Muscle of leg (tissue), 16 donors: ENCODE measurements at places on chromosomes 5 and 9.
A peak's percentile ranks its signal among the peaks of the same experiment; 100 is the strongest.

DNA sequence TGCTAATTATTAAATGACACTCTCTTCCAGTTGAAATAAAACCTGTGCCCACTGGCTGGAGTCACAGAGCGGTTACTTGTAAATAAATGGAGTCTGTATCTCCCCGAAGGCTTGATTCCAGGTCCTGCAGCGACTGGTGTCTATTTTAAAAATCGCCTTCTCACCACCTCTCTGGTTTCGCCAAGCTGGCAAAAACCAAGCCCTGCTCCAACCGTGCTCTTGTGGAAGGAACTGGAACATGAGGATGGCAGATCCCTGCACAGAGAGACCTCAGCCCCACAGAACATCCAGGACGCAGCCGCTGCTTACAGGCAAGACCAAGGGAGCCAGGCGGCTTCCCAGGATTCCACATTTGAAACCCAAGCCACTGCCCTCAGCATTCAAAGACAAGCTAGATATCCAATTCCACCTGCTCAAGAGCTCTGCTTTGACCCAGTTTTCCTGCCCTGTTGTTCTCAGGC is 15.0 kb downstream of the SEMA4D start:
- peak; percentile 49 for DNase-seq

- peak; percentile 50 for DNase-seq
Observed at GRCh38 chr5:37709020-37709419, 130.8 kb downstream of the GDNF start.

- DNase-seq = no peak
Observed at GRCh38 chr9:29176786-29177185, 1603.5 kb upstream of the C9orf72 start.

GRCh38 chr5:31671339-31671741 is 32.4 kb downstream of the PDZD2 start:
- DNase-seq = no peak

GRCh38 chr5:78716206-78716605 is 67.6 kb upstream of the LHFPL2 start:
- DNase-seq = no peak

- no peak for DNase-seq
Observed at GRCh38 chr5:139049780-139050179, 148.4 kb downstream of the SIL1 start.

DNA sequence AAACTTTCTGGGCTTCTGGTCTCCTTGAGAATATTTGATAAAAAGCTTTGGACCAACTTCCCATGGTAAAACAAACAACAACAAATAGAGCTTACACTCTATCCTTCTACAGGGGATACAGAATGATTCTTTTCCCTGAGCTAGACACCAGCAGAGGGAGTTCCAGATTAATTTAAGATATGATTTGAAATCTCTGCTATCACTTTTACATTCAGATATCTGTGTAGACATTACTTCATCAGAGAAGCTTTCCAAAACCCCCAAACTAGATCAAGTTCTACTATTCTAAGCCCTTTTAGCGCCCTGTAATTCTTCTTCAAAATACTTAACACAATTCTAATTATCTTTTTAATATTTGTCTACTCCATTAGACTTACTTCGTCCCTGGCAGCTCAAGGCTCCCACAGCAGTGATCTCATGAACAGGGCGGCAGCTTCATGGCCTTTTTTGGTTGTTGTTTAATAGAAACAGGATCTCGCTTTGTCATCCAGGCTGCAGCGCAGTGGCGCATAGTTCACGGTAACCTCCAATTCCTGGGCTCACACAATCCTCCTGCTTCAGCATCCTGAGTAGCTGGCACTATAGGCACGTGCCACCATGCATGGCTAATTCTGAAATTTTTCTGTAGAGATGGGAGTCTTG is 955 bp upstream of the GALNT12 start:
- no peak for DNase-seq

GRCh38 chr5:173686950-173687349 is 70.5 kb upstream of the BOD1 start:
- no peak for DNase-seq

- peak; percentile 56 for DNase-seq
Observed at GRCh38 chr5:34684281-34684979, 28.3 kb downstream of the RAI14 start.

DNA sequence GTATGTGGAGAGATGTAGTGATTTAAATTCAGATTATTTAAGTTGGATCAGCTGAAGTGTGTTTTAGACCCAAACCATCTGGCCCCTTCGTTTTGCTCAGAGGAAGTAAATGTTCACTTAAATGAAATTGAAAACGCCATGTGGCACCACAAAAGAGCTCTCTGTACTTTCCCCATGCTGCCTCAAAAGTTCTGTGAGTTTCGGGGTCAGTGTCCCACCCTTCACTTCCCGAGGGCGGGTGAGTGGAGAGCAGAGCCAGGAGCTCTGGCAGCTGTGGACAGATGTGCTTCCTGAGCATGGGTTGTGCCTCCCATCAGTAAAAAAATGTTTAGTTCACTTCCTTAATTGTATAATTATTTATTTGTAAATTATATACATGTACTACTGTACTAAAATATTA is 48.4 kb downstream of the PSD2 start:
- no peak for DNase-seq

GRCh38 chr9:94720846-94721549 is 5.5 kb upstream of the AOPEP start:
- no peak for DNase-seq

DNA sequence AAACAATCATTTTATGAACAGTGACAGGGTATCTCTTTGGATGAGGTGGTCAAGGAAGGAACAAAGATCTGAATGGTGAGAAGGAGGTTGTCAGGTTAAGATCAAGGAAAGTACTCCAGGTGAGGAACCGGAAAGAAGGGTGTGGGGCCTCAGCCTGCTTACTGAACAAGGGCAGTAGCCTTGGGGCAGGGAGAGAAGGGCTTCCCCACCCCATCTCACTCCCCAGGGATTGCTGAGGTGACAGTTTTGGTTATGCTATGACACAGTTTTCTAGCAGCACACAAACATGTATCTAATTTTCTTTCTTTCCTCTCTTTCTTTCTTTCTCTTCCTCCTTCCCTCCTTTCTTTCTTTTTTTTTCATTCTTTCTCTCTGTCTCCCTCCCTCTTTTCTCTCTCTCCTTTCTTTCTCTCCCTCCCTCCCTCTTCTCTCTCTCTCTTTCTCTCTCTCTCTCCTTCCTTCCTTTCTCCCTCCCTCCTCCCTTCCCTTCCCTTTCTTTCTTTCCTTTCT is 4.1 kb upstream of the HDHD3 start:
- DNase-seq = no peak

DNA sequence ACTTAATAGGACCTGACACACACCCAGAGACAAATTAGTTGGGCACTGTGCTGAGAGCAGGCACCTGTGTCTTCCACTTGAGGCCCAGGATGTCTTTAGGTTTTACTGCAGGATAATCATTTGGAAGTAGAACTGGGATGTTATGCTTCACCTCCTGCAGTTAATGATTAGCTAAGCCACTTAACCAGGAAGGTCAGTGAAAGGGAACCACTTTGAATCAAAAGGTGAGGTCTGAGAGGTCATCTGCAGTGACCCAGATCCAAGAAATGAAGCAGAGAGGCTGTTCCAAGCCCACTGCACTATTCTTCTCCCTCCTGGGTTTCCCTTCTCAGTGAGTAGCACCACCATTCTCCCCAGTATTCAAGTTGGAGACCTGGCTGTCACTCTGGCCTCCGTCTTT is 110.5 kb downstream of the SNX18 start:
- no peak for DNase-seq

- DNase-seq = no peak
Observed at GRCh38 chr5:171157276-171157675, 151.8 kb upstream of the TLX3 start.

- DNase-seq = peak; percentile 73
Observed at GRCh38 chr9:73133921-73134407, 17.7 kb upstream of the ANXA1 start.

DNA sequence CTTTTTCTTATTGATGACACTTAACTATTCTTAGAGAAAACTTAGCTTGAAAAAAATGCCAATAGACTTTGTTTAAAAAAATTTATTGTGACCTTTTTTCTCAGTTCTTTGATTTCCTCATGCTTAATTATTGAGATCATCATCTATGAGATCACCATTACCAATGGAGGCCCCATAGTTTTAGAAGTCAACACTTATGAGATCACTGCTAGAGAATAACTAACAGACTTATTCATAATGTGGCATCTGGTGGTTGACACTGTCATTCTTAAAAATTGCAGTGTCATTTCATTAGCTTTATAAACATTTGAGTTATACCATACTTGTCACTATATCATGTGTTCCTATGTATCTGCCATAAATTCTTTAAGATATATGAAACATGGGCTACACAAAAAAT is 14.9 kb upstream of the FEM1C start:
- DNase-seq = no peak

GRCh38 chr5:15606197-15606596 is 106.2 kb downstream of the FBXL7 start:
- no peak for DNase-seq

DNA sequence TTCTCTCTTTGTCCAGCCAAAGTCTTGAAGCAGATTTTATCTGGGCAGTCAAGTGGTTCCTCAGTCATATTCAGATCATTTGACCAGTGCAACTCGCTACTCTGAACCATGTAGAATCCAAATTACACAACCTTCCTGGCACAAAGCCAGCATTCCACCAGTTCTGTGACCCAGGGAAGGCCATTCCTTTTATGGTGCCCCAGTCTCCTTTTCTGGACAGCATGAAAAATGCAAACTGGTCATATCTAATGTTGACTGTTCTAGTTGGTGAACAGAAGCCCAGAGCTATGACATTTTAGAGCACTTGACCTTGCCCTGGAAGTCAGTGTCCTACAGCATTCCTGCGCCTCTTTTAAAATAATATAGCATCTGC is 364.6 kb downstream of the BRINP1 start:
- no peak for DNase-seq

- no peak for DNase-seq
Observed at GRCh38 chr5:122413722-122414121, 101.7 kb downstream of the SNCAIP start.

- peak; percentile 29 for DNase-seq
Observed at GRCh38 chr9:88835038-88835466, 156.2 kb upstream of the S1PR3 start.

- no peak for DNase-seq
Observed at GRCh38 chr9:115747731-115748130, 405.9 kb upstream of the PAPPA start.

GRCh38 chr9:78904686-78905085 is 607.8 kb downstream of the PSAT1 start:
- DNase-seq = no peak

GRCh38 chr9:132797861-132798659 is 80.0 kb downstream of the AK8 start:
- DNase-seq = peak; percentile 57

DNA sequence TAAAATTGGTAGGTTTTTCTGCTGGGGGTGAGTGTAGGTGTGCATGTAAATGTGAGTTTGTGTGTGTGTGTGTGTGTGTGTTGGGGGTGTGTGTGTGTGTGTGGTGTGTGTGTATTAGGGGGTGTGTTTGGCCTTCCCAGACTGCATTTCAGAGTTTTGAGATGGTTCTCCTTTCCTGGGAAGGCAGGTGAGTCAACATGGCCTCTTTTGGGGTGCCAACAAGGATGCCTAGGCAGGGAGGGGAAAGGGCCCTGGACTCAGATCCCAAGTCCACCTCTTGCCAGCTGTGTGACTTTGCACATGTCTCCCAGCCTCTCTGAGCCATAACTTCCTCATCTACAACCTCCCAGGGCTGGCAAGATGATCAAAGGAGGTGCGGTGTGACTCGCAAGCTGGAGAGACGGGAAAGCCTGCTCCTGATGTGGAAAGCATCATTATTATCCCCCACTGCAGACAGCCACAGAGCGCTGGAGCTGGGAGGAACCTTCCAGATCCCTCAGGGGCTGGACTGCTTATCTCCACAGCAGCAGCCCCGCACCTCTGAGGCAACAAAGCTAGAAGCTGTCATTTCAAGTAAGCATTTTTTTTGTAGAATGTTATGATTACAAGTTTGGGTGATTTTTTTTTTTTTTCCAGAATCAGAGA is 63.5 kb upstream of the TBC1D2 start:
- DNase-seq = no peak

- DNase-seq = no peak
Observed at GRCh38 chr9:108913391-108913790, 20.5 kb downstream of the ELP1 start.

DNA sequence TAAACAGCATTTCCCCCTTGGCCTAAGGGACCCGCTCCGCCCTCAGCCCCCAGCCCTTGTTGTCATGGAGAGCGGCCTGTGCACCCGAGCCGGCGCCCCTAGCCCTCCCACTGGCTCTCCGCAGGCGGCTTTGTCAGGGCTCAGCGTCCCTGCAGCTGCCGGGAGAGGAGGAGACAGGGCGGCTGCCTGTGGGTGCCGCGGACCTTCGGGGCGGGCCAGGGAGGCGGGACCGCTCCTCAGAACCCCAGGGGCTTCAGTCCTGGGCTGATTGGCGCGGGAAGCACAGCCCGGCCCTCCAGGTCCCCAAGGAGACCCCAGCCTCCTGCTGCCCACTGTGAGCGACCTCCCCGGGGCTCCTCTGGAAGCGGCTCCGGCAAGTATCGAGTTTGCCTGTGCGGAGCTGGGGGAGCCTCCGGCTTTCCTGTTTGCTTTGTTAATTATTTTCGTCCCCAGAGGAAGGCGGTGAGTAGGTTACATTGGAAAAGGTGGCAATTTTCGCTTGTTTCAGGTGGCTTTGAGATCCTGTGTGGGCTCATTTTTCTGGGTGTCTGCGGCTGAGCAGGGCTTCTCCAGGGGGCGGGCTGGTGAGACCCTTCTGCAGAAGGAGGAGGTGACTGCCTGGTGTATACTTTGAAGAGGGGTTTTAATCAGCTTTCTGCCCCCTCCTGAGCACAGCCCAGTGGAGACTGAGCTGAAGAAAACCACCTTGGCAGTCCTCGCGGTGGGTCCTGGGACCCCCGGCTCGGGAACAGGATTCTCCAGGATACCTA is at the start of gene FGD3:
Gene FGD3 (plus strand): TSS at position 256 of the 770 bp plus-strand sequence. CDS start 28,734 bp downstream, outside the sequence.
- DNase-seq = peak; percentile 53

- DNase-seq = no peak
Observed at GRCh38 chr5:127337876-127338275, 47.3 kb downstream of the MEGF10 start.

DNA sequence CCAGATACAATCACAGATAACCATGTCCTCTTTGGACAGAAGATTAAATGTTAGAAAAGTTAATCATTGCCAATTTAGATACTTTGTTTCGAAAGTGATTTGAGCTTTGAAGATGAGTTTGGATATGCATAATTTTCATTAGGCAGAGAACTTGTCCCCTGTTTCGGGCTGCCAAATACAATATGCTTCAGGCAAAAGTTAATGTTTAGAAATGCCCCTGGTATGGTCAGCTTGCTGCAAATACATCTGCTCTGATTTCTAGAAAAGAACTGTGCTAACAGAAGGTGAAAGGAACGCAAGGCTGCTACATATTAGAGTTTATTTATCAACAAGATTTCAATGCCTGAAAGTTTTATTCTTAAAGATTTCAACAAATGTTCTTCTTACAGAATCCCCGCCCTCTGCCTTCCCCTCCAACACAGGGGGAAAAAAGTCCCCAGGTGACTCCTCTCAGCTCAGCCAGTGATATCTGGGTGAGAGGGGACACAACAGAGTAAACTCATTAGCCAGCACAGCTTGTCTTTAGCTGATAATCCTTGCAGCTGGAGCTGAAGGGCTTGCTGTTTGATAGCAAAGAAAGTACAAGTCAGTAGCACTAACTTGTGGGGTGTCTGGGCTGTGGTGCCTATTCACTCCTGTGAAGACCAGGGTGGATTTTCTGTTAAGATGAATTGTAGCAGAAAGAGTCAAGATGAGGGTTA is 435.7 kb downstream of the DMAC1 start:
- DNase-seq = no peak

GRCh38 chr9:101097210-101097609 is 68.7 kb downstream of the PLPPR1 start:
- no peak for DNase-seq

- peak; percentile 55 for DNase-seq
Observed at GRCh38 chr5:111772456-111773122, 15.6 kb upstream of the NREP start.

GRCh38 chr5:136040746-136041415 is 12.1 kb downstream of the TGFBI start:
- DNase-seq = no peak
